ENCODE measurements at places on chromosomes 2 and 18. TPM values are rescaled to one million over a fixed set of nuclear protein-coding genes. Genes with fewer than 3 reads are reported as not detected.

EGR4 gene
- total RNA-seq, result not detected

IL1RL2 gene
- not detected for total RNA-seq

OTX1 gene
- total RNA-seq, result not detected

SMAD7 gene
- total RNA-seq, result 29.3 TPM

HOXD9 gene
- 2.3 TPM for total RNA-seq
